ENCODE measurements at places on chromosomes 3 and 15. TPM values are rescaled to one million over a fixed set of nuclear protein-coding genes. Genes with fewer than 3 reads are reported as not detected.

DNA sequence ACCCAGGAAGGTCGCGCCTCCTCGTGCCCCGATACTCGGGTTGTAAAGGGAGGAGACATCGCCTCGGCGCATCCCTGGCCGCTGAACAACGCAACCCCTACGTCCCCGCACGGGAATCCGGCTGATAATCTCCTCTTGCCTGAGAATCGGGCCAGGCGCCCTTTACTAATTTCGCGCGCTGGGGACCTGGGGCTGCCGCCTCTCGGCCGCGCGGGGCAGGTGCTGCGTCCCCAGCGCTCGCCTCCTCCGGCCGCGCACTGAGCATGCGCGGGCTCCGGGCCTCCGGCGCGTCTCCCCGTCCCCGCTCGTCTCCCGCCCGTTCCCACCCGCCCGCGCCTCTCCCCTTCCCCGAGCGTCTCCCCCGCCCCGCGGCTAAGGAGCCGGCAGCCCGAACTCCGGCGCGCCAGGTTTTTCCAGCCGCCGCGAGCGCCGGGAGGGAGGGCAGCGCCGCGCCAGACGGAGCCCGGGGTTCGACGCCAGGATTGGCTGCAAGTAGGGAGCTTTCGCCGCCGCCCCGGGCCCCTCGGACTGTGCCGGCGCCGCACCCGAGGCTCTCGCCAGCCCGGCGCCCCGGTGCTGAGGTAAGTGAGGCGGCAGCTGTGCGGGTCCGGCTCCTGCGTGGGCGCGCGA, at the start of gene CNTN4:
CNTN4 (plus strand) TSS at position 469 of the 630 bp plus-strand sequence.
- DNase-seq, result no peak

- no peak for DNase-seq
Observed at GRCh38 chr15:94098921-94099573, 132.3 kb upstream of the MCTP2 start.

DNA sequence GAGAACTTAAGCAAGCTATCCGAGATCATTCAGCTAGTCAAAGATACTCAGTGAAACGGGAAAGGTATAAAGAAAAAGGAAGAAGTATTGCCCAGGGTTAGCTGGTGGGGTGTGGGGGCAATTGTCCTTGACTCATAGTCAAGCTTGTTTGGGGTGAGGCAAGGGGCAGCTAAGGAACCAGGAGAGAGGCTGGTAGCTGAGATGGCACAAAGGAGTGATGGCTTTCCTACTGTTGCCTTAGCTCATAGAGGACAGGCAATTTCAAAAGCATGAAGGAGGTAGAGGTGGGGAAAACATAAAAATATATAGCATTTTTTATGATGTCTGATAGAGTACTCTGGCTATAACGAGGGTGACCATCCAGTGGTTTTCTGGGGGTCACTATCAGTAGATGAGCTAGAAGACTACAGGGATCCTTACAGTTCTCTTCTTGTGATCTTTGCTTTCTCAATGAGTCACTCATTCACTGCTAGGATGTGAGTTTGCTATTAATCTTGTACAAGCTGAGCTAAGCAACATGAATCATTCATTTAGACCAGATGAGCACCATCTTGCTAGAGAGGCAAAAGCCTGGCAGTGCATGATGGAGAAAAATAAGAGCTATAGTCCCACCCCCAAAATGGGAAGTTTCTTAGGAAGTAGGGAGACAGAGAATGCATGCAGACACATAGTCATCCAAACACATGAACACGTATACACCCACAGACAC, 207.1 kb upstream of the PFN2 start:
- no peak for DNase-seq

- DNase-seq, result no peak
Observed at GRCh38 chr15:49468481-49468839, 45.4 kb downstream of the FGF7 start.

DNA sequence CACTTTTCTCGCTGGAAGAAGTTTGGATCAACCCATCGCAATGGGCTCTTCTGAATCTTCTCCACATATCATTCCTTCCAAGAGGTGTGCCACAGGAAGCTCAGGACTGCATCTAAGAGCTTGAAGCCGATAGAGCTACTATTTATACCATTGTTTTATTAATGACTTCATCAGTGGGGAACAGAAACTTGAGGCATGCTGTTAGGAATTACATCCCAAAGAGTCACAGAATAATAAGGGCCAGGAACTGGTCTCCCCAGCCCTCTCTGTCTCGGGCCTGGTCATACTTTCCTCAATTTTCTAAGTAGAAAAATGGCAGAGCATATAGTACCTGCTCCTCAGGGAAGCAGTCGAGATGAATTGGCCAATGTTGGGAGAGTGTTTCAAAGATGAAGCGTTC, 16.9 kb upstream of the C15orf61 start:
- no peak for DNase-seq

DNA sequence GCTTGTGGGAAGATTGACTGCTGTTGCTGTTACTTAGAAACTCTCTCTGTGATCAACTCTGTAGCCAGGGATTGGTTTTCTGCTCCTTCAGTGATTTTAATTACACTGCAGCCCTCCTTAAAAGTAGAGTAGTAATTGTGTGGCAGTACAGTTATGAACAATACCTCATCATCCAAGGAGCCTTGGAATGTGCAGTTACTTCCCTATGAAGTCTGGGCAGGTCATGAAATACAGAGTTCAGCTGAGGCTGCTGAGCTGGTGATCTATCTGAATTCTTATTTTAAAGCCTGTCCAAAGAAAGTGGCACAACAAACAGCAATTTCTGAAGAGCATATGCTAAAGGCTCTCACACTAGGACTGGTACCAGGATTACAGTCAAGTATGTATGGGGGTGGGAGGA, 37.4 kb upstream of the MRPL3 start:
- DNase-seq, result no peak

DNA sequence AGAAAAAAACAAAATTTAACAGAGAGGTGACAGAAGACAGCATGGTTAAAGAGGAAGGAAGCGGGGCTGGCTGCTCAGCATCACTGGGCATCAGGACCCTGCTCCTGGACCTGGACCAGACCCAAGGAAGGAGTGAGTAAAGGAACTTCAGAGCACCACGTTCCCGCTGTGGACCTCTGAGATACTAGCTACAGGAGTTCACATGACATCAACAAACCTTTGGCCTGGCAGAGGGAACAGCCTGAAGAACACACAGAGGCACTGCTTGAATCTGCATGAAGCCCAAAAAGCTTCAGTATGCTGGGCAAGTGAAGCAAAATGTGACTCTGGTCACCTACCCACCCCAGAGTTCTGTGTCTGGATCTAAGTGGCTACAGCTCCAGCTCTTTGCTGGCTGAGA, 38.1 kb downstream of the SLC2A2 start:
- DNase-seq, result no peak

RNF7 gene
- 74.8 TPM for total RNA-seq

SOX2 gene
- total RNA-seq, result not detected

PLCL2 gene
- 12.8 TPM for total RNA-seq
